Lung (tissue), 17 donors: ENCODE measurements at places on chromosomes 6 and 20. TPM values are rescaled to one million over a fixed set of nuclear protein-coding genes. Genes with fewer than 3 reads are reported as not detected.

ZNF165 gene
- 2.1 TPM for polyA plus RNA-seq

RIMS1 gene
- polyA plus RNA-seq, result 0.14 TPM

ACSS1 gene
- 20.3 TPM for polyA plus RNA-seq

PTGIS gene
- polyA plus RNA-seq, result 12.6 TPM

CCN6 gene
- not detected for polyA plus RNA-seq

DEFB124 gene
- polyA plus RNA-seq, result not detected

ADTRP gene
- polyA plus RNA-seq, result 3.9 TPM

- no peaks in the 10 kb centered on the region for H3K36me3 ChIP-seq
- peak; percentile 87 for DNase-seq
- no peak overlapping the region for H3K27ac ChIP-seq
Measured at GRCh38 chr6:135901774-135902524, 50.4 kb downstream of the PDE7B start.

DNA sequence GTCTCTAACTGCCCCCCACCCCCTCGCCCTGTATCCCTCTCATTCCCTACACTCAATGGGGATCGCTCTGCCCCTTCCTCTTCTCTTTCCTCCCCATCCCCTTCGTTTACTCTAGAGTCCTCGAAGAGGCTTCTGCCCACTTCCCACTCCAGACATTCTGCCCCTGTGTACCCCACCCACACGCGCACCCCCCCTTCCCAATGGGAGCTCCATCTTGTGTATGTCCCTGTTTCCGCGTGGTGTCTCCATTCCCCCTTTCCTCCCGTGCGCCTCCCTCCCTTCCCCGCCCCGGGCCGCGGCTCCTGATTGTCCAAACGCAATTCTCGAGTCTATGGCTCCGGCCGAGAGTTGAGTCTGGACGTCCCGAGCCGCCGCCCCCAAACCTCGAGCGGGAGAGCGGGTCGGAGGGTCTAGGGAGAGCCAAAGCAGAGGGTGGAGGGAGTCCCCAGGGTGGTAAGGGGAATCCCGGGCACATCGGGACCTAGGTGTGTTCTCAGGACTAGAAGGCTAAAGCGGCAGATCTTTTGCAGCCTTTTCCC is 679 bp upstream of the RING1 start:
- DNase-seq, result peak; percentile 71
- peaks cover 44% of the 10 kb centered on the region for H3K4me1 ChIP-seq
- H3K27ac ChIP-seq, result peak overlapping the region; percentile 92
- H3K27me3 ChIP-seq, result no peaks in the 10 kb centered on the region

DNA sequence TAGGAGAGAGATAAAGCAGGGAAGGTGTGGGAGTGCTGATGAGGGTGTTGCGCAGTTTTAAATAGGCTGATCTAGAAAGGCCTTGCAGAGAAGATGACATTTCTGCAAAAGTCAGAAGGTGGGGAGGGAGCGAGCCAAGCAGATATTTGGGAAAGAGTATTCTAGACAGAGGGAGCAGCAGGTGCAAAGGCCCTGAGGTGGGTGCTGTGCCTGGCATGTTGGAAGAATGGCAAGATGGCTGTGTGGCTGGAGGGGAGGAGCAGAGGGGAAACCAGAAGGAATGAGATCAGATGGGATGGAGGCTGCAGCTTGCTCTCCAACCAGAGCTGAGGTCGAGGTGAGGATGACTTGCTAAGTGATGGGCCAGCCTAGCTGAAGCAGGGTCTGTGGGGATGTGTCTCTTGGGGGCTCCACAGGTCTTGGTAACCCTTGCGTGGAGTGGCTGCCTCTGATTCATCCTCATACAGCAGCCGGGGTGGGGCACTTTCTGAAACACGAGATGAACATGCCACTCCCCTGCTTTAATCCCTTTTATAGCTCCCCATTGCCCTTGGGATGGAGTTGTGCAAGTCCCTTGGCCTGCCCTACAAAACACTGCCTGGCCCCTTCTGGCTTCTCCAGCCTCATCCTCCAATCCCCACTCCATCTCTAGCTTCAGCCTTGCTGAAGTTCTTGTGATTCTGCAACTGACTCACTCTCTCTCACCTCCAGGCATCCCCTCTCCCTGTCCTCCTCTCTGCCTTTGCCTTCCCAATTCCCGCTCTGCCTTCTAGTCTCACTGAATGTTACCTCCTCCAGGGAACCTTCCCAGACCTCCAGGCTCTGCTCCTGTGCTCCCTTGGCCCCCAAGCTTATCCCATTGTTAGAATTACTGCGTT is 94.1 kb downstream of the CDH22 start:
- H3K4me3 ChIP-seq, result no peak overlapping the region
- H3K36me3 ChIP-seq, result no peaks in the 10 kb centered on the region
- H3K4me1 ChIP-seq, result no peaks in the 10 kb centered on the region
- no peak for DNase-seq
- no peak overlapping the region for H3K27ac ChIP-seq

GRCh38 chr20:23166563-23166962 is 80.4 kb upstream of the CD93 start:
- DNase-seq, result no peak
- no peak overlapping the region for H3K4me3 ChIP-seq
- H3K27ac ChIP-seq, result no peak overlapping the region
- H3K4me1 ChIP-seq, result peaks cover 15% of the 10 kb centered on the region
- no peaks in the 10 kb centered on the region for H3K27me3 ChIP-seq

- no peak overlapping the region for H3K4me3 ChIP-seq
- H3K4me1 ChIP-seq, result peaks cover 59% of the 10 kb centered on the region
- no peak overlapping the region for H3K27ac ChIP-seq
- DNase-seq, result no peak
- H3K36me3 ChIP-seq, result no peaks in the 10 kb centered on the region
Measured at GRCh38 chr6:75206576-75207342, 906 bp upstream of the COL12A1 start.

GRCh38 chr20:43537921-43538877 is 20.6 kb upstream of the SGK2 start:
- H3K27ac ChIP-seq, result no peak overlapping the region
- peak; percentile 63 for DNase-seq
- no peaks in the 10 kb centered on the region for H3K36me3 ChIP-seq
- no peaks in the 10 kb centered on the region for H3K27me3 ChIP-seq
- H3K4me1 ChIP-seq, result no peaks in the 10 kb centered on the region

- H3K27me3 ChIP-seq, result no peaks in the 10 kb centered on the region
- H3K4me1 ChIP-seq, result no peaks in the 10 kb centered on the region
- no peaks in the 10 kb centered on the region for H3K36me3 ChIP-seq
- DNase-seq, result no peak
- H3K4me3 ChIP-seq, result no peak overlapping the region
Measured at GRCh38 chr20:6671829-6672228, 95.7 kb upstream of the BMP2 start.

GRCh38 chr20:58238490-58238889 is 10.0 kb upstream of the ANKRD60 start:
- no peak for DNase-seq
- no peaks in the 10 kb centered on the region for H3K27me3 ChIP-seq
- H3K36me3 ChIP-seq, result peaks cover 4% of the 10 kb centered on the region
- H3K4me3 ChIP-seq, result no peak overlapping the region

DNA sequence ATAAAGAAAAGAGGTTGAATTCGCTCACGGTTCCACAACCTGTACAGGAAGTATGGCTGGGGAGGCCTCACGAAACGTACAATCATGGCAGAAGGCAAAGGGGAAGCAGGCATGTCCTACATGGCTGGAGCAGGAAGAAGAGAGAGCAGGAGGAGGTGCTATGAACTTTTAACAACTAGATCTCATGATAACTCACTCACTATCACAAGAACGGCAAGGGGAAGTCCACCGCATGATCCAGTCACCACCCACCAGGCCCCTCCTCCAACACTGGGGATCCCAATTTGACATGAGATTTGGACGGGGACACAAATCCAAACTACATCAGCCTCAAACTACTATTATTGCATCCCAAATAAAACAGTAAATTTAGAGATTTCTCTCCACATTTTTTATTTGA is 53.6 kb upstream of the CST7 start:
- H3K36me3 ChIP-seq, result no peaks in the 10 kb centered on the region
- no peak overlapping the region for H3K27ac ChIP-seq
- H3K27me3 ChIP-seq, result no peaks in the 10 kb centered on the region
- DNase-seq, result no peak
- no peaks in the 10 kb centered on the region for H3K4me1 ChIP-seq
- H3K4me3 ChIP-seq, result no peak overlapping the region

DNA sequence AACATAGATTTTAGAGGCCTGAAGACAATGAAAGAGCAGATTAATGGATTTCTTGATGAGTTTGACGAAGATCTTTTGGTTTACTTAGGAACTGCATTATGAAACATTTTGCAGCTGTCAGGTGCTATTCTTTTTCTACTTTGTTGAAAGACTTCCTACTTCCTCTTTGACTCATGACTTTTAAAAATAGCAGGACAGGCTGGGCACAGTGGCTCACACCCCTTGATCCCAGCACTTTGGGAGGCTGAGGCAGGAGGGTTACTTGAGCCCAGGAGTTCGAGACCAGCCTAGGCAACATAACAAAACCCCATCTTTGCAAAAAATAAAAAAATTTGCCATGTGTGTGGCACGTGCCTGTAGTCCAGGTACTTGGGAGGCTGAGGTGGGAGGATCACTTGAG is 52.0 kb downstream of the ITCH start:
- H3K4me3 ChIP-seq, result no peak overlapping the region
- H3K27ac ChIP-seq, result peak overlapping the region; percentile 22
- no peaks in the 10 kb centered on the region for H3K27me3 ChIP-seq

- H3K36me3 ChIP-seq, result no peaks in the 10 kb centered on the region
- H3K4me1 ChIP-seq, result no peaks in the 10 kb centered on the region
- H3K4me3 ChIP-seq, result no peak overlapping the region
- H3K27ac ChIP-seq, result no peak overlapping the region
Measured at GRCh38 chr6:162942866-162943265, 215.1 kb downstream of the PACRG start.

DNA sequence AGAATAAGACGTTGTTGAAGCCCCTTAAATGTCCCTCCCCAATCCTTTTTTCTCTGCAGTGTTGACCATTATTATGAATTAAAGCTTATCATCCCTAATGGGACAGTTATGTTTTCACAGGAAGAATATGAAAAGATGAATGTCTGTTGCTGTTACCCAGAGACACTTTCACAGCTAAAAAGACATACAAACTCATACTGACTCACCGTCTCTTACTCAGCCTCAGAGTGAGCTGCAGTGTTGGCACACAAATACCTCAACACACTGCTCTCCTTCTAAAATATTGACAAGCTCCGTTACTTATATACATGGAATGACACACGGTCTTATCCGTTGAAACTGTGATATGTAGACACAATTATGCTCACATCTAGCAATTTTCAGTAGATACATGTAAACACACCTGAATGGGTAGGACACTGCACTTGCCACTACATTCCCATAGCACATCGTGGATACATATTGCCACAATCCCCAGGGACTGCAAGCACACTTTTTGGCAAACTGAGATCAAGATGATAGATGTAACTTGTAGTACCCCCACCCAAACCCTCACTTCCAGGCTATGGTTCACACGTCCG is 9.6 kb upstream of the SAPCD1 start:
- no peaks in the 10 kb centered on the region for H3K27me3 ChIP-seq
- no peak overlapping the region for H3K4me3 ChIP-seq
- H3K27ac ChIP-seq, result no peak overlapping the region
- no peaks in the 10 kb centered on the region for H3K4me1 ChIP-seq
- H3K36me3 ChIP-seq, result no peaks in the 10 kb centered on the region

DNA sequence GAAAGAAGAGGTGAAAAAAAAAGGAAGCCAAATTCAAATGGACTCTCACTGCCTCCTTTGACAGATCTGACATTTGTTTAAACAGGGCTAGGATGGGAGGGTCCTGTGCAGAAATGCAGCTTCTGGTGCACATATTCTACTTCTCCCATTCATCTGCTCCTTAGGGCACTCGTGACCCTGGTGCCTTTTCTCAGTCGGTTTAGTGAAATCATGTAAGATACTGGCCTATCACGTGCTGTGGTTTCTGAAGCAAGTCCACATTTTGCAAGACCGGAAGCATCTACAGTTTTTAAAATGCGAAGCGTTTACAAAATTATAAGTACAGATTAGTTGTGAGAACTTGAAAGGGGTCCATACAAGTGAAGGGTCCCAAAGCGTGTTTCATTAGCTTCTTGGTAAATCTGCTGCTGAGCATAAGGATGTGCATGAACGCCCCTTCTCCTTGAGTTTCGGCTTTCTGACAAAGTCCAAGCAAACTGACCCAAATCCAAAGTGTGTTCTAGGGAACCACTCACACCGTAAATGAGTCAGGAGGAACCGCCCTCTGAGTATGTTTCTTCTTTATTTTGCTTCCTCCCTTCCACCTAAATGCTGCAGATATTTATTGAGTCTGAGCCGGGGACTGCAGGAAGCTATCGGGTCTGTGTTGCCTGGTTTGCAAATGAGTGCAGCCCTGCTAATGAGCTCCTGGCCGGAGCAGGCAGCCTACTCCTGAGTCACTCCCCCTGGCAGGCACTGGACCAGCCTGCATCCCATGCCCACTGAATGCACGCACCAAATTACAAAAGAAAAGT is 323.8 kb upstream of the JARID2 start:
- H3K4me1 ChIP-seq, result peaks cover 8% of the 10 kb centered on the region
- H3K27ac ChIP-seq, result no peak overlapping the region
- H3K4me3 ChIP-seq, result no peak overlapping the region
- peak; percentile 60 for DNase-seq

- no peaks in the 10 kb centered on the region for H3K27me3 ChIP-seq
- H3K4me1 ChIP-seq, result peaks cover 9% of the 10 kb centered on the region
- no peak overlapping the region for H3K27ac ChIP-seq
- H3K4me3 ChIP-seq, result peak overlapping the region; percentile 13
Measured at GRCh38 chr6:37696220-37696840, 1.4 kb downstream of the MDGA1 start.

- no peak for DNase-seq
- no peaks in the 10 kb centered on the region for H3K4me1 ChIP-seq
- no peaks in the 10 kb centered on the region for H3K27me3 ChIP-seq
- H3K4me3 ChIP-seq, result no peak overlapping the region
- H3K27ac ChIP-seq, result no peak overlapping the region
- peaks cover 10% of the 10 kb centered on the region for H3K36me3 ChIP-seq
Measured at GRCh38 chr6:17892097-17892686, 95.2 kb downstream of the KIF13A start.

- H3K27ac ChIP-seq, result no peak overlapping the region
- H3K4me3 ChIP-seq, result no peak overlapping the region
- no peaks in the 10 kb centered on the region for H3K4me1 ChIP-seq
- H3K27me3 ChIP-seq, result no peaks in the 10 kb centered on the region
- no peaks in the 10 kb centered on the region for H3K36me3 ChIP-seq
Measured at GRCh38 chr6:157217894-157218370, 105.4 kb downstream of the TMEM242 start.

GRCh38 chr20:57535297-57535696 is 10.4 kb upstream of the CTCFL start:
- H3K36me3 ChIP-seq, result no peaks in the 10 kb centered on the region
- no peak overlapping the region for H3K4me3 ChIP-seq
- H3K27ac ChIP-seq, result no peak overlapping the region
- H3K4me1 ChIP-seq, result no peaks in the 10 kb centered on the region

GRCh38 chr6:20260360-20260759 is 48.1 kb upstream of the MBOAT1 start:
- no peaks in the 10 kb centered on the region for H3K4me1 ChIP-seq
- no peak overlapping the region for H3K4me3 ChIP-seq
- no peak for DNase-seq

- DNase-seq, result no peak
- H3K4me3 ChIP-seq, result no peak overlapping the region
- no peaks in the 10 kb centered on the region for H3K36me3 ChIP-seq
- no peaks in the 10 kb centered on the region for H3K4me1 ChIP-seq
- no peaks in the 10 kb centered on the region for H3K27me3 ChIP-seq
Measured at GRCh38 chr6:134346932-134347545, 29.1 kb upstream of the SGK1 start.

GRCh38 chr6:121451250-121451649 is 15.8 kb downstream of the GJA1 start:
- H3K36me3 ChIP-seq, result peaks cover 6% of the 10 kb centered on the region
- no peaks in the 10 kb centered on the region for H3K27me3 ChIP-seq
- no peak overlapping the region for H3K4me3 ChIP-seq
- DNase-seq, result no peak

GRCh38 chr6:20403766-20404640 is 2.3 kb downstream of the E2F3 start:
- H3K4me1 ChIP-seq, result no peaks in the 10 kb centered on the region
- no peaks in the 10 kb centered on the region for H3K36me3 ChIP-seq
- peak overlapping the region; percentile 67 for H3K4me3 ChIP-seq
- H3K27me3 ChIP-seq, result no peaks in the 10 kb centered on the region
